ENCODE measurements at places on chromosomes 2 and 18. TPM values are rescaled to one million over a fixed set of nuclear protein-coding genes. Genes with fewer than 3 reads are reported as not detected.

- DNase-seq, result no peak
- no peaks in the 10 kb centered on the region for H3K27me3 ChIP-seq
- H3K4me1 ChIP-seq, result no peaks in the 10 kb centered on the region
- no peak overlapping the region for H3K27ac ChIP-seq
- no peaks in the 10 kb centered on the region for H3K36me3 ChIP-seq
These were observed 41.6 kb upstream of the NRP2 start for GRCh38 chr2:205640716-205641115.

GRCh38 chr2:128715360-128715759, 396.7 kb upstream of the HS6ST1 start:
- no peak overlapping the region for H3K4me3 ChIP-seq
- no peaks in the 10 kb centered on the region for H3K27me3 ChIP-seq
- H3K27ac ChIP-seq, result no peak overlapping the region
- H3K36me3 ChIP-seq, result no peaks in the 10 kb centered on the region
- no peaks in the 10 kb centered on the region for H3K4me1 ChIP-seq

DNA sequence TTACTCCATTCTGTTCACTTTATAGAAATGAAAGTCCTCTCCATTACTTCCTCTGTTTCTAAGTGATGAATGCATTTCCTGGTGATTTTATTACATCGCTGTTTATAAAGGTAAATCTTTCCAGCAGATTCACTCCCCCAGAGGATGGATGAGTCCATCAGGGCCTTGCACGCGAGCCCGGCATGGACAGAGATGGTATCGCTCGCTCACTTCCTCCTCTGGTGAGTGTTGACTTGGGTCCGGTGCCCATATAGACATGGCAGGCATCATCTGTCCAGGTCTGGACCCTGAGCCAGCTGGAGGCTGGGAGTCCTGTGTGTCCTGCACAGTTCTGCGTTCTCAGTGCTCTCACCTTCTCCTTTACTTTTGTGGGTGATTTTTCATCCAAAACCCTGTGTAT, 733.6 kb upstream of the SALL3 start:
- no peak for DNase-seq
- H3K36me3 ChIP-seq, result no peaks in the 10 kb centered on the region
- H3K4me1 ChIP-seq, result no peaks in the 10 kb centered on the region

DNA sequence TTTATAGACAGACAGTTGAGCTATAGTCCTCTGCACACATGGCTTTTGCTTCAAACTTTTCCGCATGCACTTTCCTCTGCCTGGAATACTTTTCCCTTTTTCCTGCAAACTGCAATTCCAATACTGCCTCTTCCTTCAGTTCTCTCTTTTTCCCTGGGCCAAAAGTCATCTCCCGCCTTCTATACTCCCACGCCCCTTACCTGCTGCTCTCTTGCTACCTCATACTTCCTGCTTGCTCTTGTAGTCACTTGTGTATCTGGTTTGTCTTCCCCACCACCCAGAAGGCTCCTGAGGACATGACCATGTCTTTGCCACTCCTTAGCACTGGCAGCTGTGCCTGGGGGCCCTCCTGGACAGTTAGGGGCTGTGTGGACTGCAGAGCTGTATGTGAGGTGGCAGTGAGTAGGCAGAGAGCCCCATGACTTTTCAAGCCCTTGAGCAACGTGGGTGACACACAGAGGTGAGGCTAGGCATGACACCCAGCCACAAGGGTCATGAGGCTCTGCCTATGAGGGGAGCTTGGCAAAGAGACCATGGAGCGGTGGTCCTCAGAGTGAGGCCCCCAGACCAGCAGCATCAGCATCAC, 23.2 kb downstream of the SPEG start:
- H3K4me3 ChIP-seq, result no peak overlapping the region
- no peak overlapping the region for H3K27ac ChIP-seq
- no peak for DNase-seq
- no peaks in the 10 kb centered on the region for H3K27me3 ChIP-seq
- 0 out of 2 replicates have a peak, but pooled peaks cover 2% of the 10 kb centered on the region for H3K36me3 ChIP-seq

DNA sequence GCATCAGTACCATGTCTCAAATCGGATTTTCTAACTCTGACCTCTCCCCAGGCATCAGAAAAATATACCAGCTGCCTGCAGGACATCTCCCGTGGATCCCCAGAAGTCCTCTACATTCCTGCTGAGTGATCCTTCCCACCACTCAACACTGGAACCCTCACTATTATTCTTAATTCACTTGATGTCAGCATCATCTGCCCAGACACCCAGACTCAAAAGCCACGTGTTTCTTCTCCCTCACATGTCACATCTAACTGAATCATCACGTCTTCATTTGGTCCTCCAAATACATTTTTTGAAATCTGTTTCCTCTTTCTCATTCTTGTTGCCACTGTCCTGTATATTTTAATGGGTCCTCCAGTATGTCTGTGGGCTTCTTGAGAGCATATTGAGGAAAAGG, 218.6 kb downstream of the HRH4 start:
- H3K4me1 ChIP-seq, result no peaks in the 10 kb centered on the region
- no peak overlapping the region for H3K4me3 ChIP-seq
- no peaks in the 10 kb centered on the region for H3K27me3 ChIP-seq
- no peak overlapping the region for H3K27ac ChIP-seq
- DNase-seq, result no peak

DNA sequence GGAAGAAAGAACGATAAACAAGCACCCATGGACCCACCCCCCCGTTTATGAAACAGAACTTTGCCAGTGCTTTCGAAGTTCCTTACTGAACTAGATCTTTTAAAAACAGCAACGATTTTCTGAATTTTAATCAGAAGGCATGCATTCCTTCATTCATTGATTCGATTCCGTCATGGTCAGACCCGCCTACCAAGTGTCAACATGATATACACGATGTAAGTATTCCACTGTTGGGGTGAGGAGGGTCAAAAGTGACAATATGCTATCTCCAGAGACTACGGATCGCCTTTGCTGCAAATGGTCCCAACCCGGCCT, 316 bp upstream of the FMNL2 start:
- no peak overlapping the region for H3K27ac ChIP-seq
- H3K36me3 ChIP-seq, result peaks cover 8% of the 10 kb centered on the region
- peak overlapping the region; percentile 91 for H3K4me3 ChIP-seq
- DNase-seq, result no peak

- H3K4me3 ChIP-seq, result no peak overlapping the region
- DNase-seq, result no peak
- H3K4me1 ChIP-seq, result no peaks in the 10 kb centered on the region
These were observed 28.2 kb downstream of the BCL2L11 start for GRCh38 chr2:111148925-111149324.

DNA sequence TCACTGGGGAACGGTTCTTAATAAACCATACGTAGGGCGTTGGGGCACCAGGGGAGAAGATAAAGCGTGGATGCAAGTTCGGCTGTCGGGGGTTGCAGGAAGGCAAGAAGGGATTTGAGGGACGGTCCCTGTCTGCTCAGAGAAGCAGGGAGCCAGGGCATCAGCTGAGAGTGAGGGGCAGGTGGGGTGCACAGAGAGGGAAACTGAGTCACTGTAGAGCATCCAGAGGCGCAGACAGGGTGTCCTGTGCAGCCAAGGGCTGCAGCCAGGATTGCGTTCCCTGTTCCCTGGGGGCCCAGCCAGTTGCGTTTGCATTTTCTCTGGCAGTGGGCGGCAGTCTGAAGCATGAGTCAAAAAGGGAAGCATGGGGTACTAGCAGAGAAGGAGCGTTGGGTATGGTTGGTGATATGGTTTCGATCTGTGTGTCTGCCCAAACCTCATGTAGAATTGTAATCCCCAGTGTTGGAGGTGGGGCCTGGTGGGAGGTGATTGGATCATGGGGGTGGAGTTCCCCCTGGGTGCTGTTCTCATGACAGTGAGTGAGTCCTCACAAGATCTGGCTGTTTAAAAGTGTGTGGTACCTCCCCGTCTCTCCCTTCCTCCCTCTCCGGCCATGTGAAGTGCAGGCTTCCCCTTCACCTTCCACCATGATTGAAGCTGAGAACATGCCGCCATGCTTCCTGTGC, 202.9 kb downstream of the NDUFA10 start:
- no peaks in the 10 kb centered on the region for H3K36me3 ChIP-seq
- no peaks in the 10 kb centered on the region for H3K4me1 ChIP-seq
- peaks cover 9% of the 10 kb centered on the region for H3K27me3 ChIP-seq

DNA sequence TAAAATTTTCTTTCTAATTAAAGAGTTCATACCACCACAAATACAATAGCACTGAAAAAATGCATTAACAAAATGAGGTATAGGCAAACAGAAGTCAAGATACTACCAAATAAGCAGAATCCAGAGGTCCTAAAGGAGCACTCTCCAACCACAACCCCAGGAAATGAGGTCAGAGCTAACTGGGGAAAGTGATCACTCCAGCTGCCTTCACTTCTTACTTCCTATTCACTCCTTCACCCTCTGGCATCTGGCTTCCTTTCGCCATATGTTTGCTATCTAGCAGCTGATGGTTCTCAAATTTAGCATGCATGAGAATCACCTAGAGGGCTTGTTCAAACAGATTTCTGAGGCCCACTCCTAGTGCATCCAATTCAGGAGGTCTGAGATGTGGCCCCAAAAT, 212.6 kb upstream of the ACVR2A start:
- no peak overlapping the region for H3K27ac ChIP-seq
- H3K4me1 ChIP-seq, result no peaks in the 10 kb centered on the region
- H3K27me3 ChIP-seq, result no peaks in the 10 kb centered on the region
- no peaks in the 10 kb centered on the region for H3K36me3 ChIP-seq
- no peak overlapping the region for H3K4me3 ChIP-seq

The DSC3 gene
- 20.0 TPM for total RNA-seq

The MTCL1 gene
- 36.7 TPM for total RNA-seq

Measured in SJSA1 (cell line).